ENCODE measurements at places on chromosomes 3 and 15. TPM values are rescaled to one million over a fixed set of nuclear protein-coding genes. Genes with fewer than 3 reads are reported as not detected.

The FOXB1 gene
- total RNA-seq = not detected

The MAGEF1 gene
- 26.3 TPM for total RNA-seq

The TMEM89 gene
- total RNA-seq = not detected

The CPNE4 gene
- 0.21 TPM for total RNA-seq

The RASGRP1 gene
- 0.74 TPM for total RNA-seq

GRCh38 chr3:160757233-160758106 lies 1.4 kb downstream of the PPM1L start:
- DNase-seq = no peak

DNA sequence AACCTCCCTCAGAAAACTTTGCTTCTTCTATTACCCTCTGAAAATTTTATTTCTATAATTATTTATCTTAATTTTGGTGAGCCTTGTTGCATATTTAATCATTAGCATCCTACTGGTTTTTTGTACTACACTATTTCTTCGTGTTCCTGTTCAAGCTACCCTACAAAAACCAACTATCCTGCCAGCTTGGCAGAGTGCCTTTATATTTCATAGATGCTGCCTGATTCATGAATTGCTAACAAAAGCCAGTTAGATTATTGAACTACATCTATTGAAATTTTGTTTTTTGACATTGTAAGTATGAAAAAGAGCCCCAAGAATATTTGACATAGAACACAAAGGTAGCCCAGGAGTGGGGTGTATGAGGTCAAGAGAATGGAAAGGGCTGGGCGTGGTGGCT lies 78.9 kb downstream of the CD200R1L start:
- no peak for DNase-seq

DNA sequence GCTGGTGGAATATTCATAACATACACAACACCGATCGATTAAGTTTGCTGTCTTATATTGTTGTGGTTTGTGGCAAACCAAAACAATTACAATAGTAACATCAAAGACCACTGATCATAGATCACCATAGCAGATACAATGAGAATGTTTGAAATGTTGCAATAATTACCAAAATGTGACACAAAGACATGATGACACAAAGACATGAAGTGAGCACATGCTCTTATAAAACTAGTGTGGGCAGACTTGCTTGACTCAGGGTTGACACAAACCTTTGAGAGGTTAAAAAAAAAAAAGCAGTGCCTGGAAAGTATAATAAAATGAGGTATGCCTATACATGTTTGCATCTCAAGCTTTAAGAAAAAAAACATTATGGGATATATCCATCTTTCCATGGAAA lies 130.3 kb downstream of the NR1I2 start:
- DNase-seq = no peak

DNA sequence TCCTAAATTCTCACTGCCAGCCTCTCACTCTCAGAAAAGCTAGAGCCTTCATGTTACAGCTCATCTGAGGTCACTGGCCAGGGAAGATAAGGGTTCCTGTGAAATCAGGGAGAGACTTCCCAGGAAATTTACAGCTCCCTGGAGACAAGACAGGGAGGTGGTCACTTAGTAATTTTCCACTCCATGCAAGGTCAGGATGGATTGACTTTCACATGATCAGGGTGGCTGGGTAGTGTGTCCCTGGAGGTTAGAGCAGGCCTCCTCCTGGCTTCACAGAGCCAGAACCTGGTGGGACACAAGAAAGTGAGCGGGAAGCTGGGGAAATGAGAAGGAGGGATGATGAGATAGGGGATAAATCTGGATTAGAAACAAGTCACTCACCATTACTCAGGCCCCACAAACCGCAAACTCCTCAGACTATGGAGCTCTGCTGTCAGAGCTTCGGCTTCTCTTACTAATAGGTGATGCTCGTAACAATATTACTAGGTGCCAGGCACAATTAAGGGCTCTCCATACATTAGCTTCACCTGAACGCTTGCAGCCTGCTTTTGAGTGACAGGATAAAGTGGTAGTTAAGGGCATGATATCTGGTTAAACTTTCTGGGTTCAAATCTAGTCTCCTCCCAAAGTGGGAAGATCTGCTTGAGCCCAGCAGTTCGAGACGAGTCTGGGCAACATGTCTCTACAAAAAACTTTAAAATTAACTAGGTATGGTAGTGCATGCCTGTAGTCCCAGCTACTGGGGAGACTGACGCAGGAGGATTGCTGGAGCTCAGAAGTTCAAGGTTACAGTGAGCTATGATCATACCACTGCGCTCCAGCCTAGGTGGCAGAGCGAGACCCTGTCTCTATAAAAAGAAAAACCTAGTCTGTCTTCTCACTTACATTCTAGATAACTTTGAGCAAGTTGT lies 24.9 kb downstream of the DUOX2 start:
- DNase-seq = no peak

- no peak for DNase-seq
Observed at GRCh38 chr3:5348229-5348902, 160.9 kb downstream of the EDEM1 start.

DNA sequence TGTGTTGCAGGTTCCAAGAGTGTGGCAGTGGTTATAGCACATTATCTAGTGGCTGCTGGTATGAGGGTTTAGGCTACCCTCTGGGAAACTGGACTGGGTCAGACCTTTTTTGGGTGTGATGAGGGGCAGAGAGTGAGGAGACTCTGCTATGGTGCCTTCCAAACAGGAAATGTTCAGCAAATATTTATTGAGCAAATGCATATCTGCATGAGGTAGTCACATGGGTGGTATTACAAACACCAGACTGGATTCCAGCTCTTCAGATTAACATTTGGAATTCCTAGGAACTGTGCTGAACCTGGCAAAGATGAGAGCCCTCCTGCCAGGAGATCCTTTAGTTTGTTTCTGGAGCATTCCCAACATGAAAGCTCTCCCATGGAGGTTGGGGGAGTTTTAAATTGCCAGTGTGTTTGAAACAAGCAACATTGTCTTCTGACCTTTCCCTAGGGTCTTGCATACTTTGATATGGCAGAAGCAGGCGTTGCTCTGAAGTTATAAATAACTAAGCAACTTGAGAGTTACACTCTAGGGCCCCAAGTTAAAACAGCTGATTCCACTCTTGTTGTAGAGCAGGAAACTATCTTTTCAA lies 341.2 kb upstream of the C2CD4B start:
- DNase-seq = no peak

DNA sequence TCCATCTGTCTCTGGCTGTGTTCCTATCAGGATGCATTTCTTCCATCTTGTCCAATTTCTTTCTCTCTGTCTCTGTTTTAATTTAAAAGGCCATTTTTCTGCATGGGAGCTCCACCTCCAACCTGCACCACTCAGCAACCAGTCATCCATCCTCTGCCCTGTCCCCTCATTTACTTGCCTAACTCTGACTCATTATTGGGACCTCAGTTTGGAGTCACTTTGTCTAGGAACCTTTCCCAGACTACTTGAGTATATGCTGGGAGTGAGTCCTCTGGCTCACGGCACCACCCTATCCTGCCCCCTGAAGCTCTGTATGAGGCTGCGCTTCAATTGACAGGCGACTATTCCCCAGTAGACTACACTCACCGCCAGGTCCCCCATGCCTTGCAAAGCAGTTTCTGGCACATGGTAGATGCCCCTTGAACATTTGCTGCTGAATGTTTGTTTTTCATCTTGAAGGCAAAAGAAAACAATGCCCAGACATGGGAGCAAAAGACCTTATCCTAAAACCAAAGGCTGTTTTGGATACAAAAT lies 513.3 kb upstream of the CFAP20DC start:
- DNase-seq = no peak

DNA sequence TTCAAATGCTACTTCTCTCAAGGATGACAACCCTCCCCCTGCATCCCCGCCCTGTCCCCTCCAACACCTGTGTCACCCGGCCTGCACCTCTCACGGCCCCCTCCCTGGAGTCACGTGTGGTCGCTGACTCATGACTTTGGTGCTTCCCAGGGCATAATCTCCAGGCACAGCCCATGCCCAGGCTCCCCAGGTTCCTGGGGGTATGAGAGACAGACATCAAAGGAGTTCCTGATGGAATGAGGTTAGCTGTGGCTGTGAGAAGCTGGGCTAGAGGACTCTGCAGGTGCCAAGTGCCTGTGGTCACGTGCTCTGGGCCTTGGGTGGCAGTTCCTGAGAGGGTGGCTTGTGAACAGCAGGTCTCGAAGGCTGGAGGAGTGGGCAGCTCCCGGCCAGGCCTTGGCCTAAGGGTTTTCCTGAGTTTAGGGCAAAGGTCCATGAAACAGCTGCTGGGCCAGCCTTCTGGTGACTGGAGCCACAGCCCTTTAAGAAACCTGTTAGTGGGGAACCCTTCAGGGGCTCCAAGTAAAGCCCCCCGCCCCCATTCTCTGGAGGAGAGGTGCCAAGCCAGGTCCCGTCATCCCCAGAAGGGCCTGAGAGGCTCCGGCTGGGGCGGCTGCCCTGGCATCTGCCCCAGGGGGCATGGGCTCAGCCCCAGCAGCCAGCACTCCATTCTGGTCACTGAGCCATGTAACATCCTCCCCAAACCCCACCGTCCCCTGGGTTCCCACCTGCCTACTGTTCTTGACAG lies 230.0 kb downstream of the XXYLT1 start:
- no peak for DNase-seq

DNA sequence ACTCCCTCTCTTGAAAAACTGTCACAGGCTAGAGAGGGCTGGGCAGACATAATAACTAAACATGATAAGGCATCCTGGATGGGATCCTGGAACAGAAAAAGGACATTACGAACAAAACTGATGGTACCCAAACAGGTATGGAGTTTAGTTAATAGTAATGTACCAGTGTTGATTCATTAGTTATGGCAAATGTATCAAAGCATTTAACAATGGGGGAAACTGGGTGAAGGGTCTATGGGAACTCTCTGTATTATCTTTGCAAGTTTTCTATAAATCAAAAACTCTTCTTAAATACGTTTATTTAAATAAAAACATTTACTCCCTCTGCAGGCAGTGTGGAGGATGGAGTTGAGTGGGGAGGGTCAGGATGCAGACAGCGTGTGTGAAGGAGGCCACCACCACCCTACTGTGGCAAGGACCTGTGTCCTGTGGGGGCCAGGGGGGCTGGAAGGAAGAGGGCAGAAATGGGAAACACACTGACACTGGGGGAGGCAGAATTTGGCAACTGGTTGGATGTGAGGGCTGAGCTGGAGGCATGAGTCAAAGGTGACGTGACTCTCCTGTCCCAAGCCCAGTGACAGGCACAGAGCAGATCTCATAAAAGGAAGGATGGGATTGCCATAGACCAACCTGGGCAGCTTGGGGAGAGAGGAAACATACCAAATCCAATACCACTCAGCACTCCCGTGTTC lies 59.6 kb upstream of the ITGA11 start:
- no peak for DNase-seq

- DNase-seq = no peak
Observed at GRCh38 chr3:48077815-48078214, 61.6 kb upstream of the MAP4 start.

DNA sequence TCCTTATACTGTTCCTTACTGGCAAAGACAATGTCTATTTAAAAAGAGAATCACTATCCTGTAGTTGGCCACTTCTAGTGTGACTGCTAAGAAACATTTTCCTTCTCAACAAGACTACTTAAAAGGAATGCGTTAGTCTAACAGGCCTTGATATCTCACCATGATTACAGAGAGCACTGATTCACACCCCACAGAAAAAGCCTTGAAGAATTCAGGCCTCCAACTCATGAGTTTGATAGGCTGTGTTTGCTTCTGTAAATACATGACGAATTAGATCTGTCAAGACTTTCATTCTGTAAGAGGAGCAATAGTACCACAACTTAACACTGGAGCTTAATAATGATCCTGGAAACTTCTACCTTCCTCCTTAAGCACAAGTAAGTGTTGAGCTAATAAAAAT lies 432.8 kb upstream of the NR2F2 start:
- DNase-seq = no peak

DNA sequence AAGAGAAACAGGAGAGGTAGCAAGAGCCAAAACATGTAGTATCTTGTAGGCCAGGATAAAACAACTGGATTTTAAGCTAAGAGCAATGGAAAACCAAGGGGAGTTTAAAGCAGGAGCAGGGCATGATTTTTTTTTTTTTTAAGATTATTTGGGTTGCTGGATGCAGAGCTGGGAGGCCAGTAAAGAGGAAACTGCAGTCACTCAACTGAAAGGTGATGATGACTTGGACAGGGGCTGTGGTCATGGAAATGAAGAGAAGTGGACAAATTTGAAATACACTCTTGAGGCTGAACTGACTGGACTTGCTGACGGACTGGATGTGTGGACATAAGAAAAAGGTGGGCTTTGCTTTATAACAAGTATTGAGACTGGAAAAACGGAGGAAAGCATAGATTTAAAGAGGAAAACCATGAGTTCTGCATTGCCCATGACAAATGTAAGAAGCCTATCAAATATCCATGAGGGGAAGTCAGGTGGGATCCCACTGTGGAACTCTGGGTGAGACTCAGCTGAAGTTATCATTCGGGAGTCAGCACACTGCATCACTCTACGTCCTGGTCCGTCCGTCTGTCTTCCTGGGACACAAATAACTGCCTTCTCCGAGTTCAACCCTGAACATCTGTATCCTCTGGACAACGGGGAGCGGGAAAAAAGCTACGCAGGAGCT lies 688 bp downstream of the XPC start:
- DNase-seq = no peak

DNA sequence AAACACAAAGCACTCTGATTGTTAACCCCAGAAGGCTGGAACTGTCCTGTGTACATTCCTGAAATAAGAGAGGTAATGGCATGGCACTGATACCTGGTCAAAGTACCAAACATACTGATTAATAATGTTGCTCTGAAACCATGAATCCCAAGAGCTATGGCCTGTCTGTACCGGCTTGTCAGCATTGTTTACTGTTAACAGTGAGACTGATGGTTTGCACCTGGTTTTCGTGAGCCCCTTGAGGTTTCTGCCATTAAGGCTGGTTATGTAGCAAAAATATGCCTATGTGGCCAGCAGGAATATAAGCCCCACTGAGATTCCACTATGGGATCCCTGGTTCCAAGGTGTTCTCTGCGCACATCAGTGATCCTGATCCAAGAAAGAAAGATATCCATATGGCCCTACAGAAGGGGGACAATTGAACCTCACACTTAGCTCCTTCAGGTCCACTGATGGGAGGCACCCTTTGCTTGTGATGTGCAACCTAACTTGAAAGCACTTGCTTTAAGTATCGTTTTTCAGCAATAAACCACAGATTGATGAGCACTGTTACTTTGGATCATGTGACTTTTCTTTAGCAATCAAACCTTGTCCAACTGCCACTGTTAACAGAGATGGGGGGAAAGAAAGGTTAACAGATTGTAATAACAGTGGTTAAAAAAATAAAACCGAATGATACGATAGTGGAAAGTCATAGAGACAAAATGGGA lies 65.2 kb downstream of the TBL1XR1 start:
- DNase-seq = no peak

DNA sequence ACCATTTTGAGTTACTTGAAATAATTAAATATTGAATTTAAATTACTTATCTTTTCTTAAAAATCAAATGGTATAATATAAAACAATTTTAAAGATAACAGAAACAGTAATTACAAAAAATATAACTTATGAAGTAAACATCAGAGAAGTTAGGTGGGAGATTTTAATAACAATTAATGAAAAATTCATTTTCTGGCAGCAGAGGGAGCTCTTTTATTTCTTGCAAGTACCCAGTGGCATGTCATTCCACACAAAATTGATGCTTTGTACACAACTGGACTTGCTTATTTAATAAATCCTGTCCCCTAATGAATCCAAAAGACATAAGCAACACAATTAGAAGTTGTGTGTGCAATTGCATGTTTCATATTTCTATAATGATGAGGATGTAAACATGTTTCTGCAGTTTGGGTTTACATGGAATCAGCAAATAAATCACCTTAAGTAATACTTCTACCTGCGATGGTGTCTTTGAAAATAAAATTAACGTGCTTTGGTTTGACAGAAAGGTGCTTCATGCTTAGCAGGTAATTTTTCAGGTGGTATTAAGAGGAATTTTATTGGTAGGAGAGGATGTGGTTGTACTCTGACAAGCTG lies 861.3 kb downstream of the ZPLD1 start:
- no peak for DNase-seq
